ENCODE measurements at places on chromosomes 5 and 9. TPM values are rescaled to one million over a fixed set of nuclear protein-coding genes. Genes with fewer than 3 reads are reported as not detected.

GRCh38 chr9:98140503-98140902 is 21.5 kb upstream of the TRIM14 start:
- DNase-seq: no peak

GRCh38 chr9:99050924-99051323 is 54.0 kb upstream of the TGFBR1 start:
- peak; percentile 21 for DNase-seq

DNA sequence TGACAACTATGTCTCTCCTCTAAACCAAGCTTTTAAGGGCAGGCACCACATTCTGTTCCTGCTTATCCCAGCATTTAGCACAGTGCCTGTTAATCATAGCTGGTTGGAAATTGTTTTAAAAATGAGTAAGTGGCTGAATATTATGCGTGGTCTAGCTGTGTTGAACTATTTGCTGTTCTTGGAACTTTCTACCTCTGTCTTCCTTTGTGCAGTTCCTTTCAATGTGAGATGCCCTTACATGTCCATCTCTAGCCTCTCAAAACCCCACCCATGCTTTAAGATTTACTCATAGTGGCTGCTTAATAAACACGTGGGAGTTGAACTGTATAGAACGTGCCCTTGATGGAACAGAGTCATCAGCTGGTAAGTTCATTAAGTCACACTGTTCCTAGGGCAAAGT is 34.5 kb downstream of the C9orf57 start:
- DNase-seq: no peak

DNA sequence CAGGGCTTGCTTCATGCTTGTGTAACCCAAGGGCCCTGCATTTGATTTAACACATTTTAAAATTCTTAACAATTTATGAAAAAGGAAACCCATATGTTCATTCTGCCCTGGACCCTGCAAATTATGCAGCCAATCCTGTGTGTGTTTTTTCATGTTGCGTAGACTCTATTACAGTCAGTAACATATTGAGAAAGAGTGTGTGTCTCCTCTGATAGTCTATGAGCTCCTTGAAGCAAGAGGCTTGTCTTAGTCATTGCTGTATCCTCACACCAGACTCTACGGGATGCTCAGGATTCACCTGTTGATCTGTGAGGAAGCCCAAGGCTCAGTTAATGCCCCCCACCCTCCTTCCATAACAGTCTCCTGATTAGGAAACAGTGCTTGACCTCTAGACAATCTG is 177.3 kb upstream of the DMAC1 start:
- DNase-seq: no peak

DNA sequence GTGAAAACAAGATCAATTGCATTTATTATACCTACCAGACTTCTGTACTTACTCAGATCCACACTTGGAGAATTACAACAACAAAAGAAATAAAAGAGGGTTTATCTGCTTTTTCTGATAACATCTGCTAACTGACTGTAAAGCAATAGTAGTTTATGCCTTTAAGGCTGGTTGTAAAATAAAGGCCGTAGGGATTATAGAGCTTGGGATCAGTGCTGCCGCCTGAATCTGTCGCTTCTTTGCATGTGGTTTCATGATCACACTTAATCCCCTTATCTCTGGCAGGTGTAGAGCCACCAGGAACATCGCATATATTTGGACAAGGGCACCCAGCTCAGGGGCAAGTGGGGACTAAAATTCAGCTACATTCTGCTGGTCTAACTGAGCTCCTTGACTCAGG is 146.7 kb downstream of the CCDC192 start:
- DNase-seq: no peak

- no peak for DNase-seq
Observed at GRCh38 chr5:102767862-102768261, 12.8 kb downstream of the PAM start.

DNA sequence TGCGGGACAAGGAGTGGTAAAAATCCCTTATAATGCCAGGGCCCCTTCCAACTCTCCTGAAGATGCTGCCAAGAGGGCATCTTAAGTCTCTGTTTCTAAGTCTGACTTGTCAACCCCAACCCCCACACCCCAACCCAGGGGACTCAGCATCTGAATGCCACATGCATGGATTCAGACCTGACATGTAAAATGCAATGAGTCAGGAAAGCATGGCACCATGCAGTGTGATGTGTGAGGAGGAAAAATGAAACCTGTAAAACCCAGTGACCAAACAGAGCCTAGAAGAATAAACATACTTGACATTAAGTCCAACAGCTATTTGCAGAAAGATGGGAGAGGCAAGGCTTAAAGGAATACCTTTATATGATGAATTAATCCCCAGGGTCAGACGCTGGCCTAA is 112.4 kb downstream of the ASTN2 start:
- DNase-seq: no peak

- DNase-seq: peak; percentile 53
Observed at GRCh38 chr5:172713113-172713808, 57.7 kb downstream of the DUSP1 start.

DNA sequence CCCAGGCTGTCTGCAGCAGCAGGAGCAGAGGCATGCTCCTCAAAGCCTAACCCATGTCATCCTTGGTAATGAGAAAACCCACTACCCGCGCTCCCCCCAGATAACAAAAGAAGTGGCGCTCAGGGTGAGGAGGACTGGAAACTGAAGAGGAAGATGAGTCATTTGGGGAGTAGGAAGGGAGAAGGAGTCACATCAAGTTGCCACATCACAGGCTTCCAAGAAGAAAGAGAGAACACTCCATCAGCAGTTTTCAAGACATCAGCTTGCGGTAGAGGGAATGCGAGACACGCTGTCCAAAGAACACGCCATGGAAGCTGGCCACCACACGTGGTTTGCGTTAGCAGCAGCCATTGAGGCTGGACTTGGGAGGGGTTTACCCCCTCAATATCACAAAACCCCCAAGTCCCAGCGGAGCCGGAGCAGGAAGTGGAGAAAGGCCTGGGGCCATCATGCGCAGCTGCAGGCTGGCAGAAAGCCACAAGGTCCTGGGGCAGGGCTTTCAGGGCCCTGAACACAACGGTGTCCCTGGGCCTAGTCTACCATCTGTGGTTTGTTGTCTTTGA is 41.5 kb downstream of the SH3PXD2B start:
- peak; percentile 45 for DNase-seq

- no peak for DNase-seq
Observed at GRCh38 chr5:8185852-8186251, 316.9 kb downstream of the MTRR start.

DNA sequence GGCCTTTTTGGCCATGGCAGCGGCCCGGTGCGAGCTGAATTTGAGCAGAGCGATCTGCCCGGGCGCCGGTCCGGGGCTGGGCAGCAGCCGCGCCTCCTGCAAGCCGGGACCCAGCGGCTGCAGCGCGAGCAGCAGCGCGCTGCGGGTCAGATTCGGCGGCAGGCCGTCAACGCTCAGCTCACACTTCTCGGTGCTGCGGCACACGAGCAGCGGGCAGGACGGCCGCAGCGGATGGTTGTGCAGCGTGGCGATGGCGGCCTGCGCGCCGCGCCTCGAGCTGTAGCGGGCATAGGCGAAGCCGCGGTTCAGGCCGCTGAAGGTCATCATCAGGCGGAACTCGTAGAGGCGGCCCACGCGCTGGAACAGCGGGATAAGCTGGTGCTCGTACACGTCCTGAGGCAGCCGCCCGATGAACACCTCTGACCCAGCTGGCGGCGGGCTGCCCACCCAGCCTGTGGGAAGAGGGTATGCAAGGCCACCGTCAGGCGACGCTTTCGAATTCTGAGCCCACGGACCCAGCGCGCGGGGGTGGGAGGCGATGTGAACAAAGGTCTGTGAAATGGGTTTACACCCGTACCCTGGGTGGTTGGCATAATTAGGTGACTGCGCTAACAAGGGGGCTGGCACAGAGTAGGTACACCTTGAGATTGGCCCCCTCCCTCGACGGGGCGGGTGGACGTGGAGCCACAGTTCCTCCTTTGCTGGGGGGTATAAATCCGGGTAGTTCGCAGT is 755 bp downstream of the DND1 start:
- peak; percentile 23 for DNase-seq

DNA sequence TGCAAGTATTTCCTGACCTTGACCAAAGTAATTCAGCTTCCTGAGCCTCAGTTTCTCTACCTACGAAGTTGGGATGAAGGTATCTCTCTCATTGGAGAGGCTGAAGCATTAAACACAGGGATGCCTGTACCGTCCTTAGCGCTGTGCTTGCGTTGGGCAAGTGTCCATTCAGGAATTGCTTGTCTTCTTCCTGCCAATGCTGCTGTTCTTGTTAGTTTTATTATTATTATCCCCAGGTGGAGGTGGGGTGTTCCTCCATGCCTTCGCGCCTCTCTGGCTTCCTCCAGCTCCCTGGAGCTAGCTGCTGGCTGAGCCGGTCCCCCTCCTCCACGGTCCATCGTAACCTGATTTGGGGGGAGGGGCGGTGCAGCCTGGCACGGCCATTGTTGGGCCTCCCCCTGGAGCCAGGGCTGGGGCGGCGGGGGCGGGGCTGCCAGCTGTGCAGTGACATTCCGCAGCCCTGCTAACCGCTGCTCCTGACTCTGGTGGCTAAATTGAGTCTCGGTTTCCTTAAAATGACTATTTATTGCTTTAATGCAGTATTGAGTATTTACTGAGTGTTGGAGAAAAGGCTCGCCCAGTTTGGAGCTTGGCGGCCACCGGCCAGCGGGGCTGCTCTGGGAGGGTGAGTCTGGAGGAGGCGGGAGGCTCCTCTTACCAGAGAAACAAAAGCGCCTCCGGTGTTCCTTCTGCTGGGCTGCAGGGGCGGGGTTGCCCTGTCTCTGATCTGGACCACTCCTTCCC is 51.3 kb downstream of the LMX1B start:
- DNase-seq: no peak

DNA sequence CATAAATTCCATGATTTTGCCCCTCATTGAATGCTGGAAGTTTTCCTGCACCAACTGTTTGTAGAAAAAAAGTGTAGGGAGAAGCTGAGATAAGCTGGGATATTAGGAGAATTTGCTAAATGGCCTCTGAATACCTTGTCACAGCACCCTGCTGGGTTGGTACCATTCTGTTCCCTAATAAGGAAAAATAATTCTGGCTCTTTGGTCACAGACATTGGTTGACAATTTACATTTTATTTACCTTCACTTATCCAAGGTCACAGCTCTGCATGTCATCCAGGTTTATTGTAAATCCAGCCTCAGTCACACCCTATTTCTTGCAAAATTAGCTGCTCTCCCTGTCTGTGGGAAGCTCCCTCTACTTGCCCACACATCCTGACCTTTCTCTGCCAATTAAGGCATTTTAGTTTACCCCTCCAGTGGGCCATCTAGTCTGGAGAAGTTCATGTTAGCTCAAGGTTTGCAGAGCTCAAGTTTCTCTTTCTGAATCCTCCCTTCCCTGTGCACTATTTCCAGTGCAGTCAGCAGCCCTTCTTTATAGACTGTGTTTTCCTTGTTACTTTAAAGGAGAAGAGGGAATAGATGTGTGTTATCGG is 115.4 kb upstream of the NTRK2 start:
- DNase-seq: no peak

DNA sequence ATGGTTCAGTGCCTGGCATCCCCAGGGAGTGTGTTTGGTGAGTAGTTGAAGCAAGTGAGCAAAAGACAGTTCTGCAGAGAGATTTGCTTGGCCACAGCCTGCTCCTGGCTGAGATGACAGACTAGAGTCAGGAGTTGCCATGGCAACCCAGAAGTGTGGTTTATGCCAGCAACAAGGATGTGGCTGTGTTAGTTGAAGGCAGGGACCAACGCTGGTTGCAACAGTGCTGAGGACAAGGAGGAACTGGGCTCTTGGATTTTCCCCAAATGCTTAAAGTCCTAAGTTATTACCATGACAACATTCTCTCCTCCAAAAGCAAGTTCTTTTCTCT is 2.7 kb downstream of the NXNL2 start:
- peak; percentile 26 for DNase-seq

- DNase-seq: no peak
Observed at GRCh38 chr9:133999851-134000265, 7.7 kb upstream of the VAV2 start.

DNA sequence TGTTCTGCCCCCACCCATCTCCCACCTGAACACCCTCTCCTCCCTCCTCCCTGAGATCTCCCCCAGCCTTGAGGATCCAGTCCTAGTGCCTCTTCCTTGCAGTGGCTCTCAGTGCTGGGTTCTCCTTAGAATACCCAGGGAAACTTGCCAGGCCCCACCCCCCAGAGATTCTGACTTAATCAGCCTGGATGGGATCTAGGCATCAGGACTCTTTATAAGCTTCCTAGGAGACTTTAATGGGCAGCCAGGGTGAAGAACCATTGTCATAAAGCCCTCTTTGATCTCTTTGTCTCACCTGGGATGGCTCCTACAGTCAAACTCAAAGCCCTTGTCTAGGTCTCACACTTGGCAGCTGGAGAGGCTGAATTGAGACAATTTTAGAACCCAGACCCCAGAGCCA is 8.6 kb upstream of the GLIS3 start:
- DNase-seq: no peak

The ANKH gene
- total RNA-seq: 12.2 TPM

GRCh38 chr5:12876541-12877298 is 972.5 kb upstream of the CTNND2 start:
- DNase-seq: no peak

The CCIN gene
- total RNA-seq: 0.36 TPM

The ESM1 gene
- total RNA-seq: 0.07 TPM

DNA sequence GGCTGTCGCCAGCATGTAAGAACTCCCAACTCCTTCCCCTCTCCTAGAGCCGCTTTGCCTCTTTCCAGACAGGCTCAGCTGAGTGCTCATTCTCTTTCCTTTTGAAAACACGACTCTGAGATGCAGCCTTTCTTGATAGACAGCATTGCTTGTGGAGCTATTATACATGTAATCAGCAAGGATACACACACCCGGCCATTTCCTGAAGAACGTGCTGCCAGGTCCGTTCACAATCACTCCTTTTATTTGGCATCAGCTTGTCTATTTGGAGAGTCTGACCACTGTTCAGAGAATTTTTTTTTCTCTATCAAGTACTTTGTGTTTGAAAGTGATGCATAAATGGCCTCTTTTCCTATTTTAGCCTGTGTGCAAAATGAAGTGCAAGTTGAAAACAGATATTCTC is 328.7 kb downstream of the MARCHF11 start:
- DNase-seq: no peak

The RIC1 gene
- total RNA-seq: 4.1 TPM

GRCh38 chr5:55570026-55570425 is 35.3 kb upstream of the PLPP1 start:
- no peak for DNase-seq

- no peak for DNase-seq
Observed at GRCh38 chr5:160961038-160961437, 109.0 kb upstream of the ATP10B start.

GRCh38 chr5:523441-524222 is 617 bp downstream of the SLC9A3 start:
- no peak for DNase-seq

GRCh38 chr9:70962761-70963440 is 158.5 kb downstream of the TRPM3 start:
- DNase-seq: no peak

DNA sequence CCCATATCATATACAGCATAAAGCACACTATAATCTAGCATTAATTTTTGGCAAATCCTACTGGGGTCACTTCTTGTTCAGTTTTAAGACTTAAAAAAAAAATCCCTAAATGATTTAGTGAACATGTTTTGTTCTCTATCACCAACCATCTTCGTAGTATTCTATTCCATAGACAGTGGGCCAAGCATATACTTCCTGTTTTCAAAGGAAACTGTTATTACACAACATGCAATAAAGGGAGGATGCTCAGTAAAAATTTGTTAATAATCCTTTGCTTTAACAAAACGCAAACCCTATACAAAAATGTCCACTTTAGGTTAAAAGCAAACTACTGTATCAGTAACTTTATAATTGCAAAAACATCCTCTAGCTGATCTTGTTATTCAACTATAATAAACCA is 13.0 kb downstream of the CCNH start:
- DNase-seq: no peak

The ZSWIM6 gene
- total RNA-seq: 1.3 TPM

- no peak for DNase-seq
Observed at GRCh38 chr9:88927510-88927909, 63.8 kb upstream of the S1PR3 start.

The PCDHGC4 gene
- total RNA-seq: not detected
